Activated T-cell treated with anti-CD3 and anti-CD28 coated beads, Interleukin-2, amount 50 U/mL, for 72 hours (primary cell): ENCODE measurements at places on chromosomes 4 and X.

DNA sequence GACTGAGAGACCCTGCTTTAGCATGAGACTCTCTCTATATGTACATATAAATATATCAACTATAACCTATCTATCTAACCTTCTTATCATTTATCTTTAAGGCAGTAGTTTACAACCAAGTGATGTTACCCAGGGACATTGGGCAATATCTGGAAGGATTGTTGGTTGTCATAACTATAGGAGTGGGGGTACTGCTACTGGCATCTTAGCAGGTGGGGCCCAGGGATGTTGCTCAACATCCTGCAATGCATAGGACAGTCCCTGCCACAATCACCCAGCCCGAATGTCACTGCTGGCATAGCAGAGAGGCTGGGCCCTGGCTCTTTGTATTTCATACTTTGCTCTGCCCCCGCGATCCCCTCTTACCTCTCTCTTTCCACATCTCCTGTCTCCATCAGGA, 397.7 kb downstream of the IL15 start:
- no peak for DNase-seq

DNA sequence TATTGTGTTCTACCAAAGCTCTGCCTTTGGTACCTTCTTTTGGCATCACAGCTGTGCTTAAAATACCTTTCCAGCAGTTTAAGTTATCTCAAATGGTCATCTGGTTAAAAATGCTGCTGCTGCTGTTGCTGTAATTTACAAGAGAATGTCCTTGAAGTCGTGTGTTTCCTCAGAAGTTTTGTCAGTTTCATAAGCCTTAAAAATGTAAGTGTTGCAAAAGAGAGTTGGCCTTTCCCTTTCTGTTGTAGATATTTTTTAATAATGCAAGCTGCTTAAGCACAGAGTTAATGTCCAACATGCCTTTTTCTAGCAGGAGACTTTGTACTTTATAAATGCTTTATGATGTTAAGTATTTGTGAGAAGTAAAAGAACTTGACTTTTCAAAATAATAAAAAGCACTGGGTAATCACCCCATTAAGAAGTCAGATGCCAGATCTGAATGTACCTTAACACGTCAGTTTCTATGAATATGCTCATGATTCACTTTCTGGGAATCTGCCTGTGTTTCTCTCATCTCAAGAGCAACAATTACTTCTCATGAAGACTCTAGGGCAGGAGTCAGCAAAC, 35.3 kb upstream of the TENM3 start:
- no peak for DNase-seq

DNA sequence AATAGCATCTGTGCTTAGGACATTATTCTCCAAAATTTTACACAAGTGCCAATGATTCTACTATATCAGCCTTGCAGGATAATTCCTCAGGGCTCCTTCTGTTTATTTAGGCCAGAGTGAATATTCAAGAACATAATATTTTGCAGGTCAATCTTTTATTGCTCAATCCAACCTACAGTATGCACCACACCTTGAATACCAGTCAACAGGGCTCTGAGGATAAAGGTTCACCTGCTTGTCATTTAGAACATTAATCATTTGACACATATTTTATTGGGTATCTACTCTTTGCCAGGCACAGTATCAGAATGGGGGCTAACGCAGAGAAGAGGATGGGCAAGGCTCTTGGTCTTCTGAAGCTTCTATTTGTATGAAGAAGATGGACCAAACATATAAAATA, 66.2 kb upstream of the SHISA3 start:
- no peak for DNase-seq

DNA sequence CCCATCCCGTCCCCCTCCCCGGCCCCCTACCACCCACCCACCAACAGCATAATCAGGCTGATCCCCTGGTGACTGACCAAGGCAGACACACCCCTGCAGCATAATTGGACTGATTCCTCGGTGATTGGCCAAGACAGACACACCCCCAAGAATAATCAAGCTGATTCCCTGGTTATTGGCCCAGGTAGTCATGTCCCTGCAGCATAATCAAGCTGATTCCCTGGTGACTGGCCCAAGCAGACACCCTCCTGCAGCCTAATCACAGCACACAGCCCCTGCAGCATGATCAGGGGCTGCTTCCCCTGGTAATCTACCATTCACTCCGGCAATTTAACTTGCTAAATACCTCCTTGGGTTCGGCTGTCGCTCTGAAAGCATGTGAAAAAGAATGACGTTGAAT, 47.5 kb upstream of the STS start:
- no peak for DNase-seq

DNA sequence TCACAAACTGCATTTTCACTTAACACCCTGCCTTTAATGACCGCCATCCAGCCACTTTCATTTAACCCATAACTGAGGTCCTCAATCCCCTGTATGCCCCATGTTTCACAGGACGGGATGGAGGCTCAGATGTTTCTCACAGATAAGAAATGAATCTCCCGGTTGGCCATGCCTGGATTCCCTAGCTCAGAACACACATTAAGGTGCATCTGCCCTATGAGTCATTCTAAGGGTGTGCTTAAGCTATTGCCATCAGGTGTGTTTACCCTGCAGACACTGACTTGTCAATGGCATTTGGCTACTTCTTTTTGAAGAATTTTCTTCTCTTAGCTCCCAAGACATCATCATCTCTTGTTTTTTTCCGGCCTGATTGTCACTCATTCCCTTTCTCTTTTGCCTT, 222.6 kb upstream of the SMIM31 start:
- DNase-seq = no peak

- no peak for DNase-seq
Measured at GRCh38 chrX:19183761-19184477, 61.7 kb upstream of the ADGRG2 start.

- no peak for DNase-seq
Measured at GRCh38 chr4:41145571-41146078, 68.7 kb downstream of the APBB2 start.

GRCh38 chrX:155056877-155057792, 13.8 kb downstream of the CMC4 start:
- peak; percentile 44 for DNase-seq

- no peak for DNase-seq
Measured at GRCh38 chr4:36771411-36772153, 473.0 kb upstream of the NWD2 start.

GRCh38 chr4:132493476-132493875, 655.6 kb upstream of the PCDH10 start:
- DNase-seq = no peak

DNA sequence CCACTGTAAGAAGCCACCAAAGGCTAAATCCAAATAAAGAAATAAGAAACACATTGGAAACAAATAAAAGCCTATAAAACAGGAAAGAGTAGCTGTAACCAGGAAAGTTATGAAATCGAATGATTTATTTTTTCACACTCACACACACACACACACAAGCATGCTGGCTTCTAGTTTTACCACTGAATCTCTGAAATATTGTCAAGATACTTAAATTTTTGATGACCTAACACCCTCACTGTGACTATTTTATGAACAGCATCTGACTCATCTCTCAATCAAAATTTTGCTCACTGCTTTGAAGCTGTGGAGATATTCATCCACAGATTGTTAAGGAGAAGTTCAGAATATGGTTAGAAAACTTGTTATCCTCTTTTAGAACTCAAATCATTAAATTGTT, 13.9 kb upstream of the GABRB1 start:
- no peak for DNase-seq

- DNase-seq = no peak
Measured at GRCh38 chrX:65671966-65672365, 4.5 kb downstream of the MSN start.

DNA sequence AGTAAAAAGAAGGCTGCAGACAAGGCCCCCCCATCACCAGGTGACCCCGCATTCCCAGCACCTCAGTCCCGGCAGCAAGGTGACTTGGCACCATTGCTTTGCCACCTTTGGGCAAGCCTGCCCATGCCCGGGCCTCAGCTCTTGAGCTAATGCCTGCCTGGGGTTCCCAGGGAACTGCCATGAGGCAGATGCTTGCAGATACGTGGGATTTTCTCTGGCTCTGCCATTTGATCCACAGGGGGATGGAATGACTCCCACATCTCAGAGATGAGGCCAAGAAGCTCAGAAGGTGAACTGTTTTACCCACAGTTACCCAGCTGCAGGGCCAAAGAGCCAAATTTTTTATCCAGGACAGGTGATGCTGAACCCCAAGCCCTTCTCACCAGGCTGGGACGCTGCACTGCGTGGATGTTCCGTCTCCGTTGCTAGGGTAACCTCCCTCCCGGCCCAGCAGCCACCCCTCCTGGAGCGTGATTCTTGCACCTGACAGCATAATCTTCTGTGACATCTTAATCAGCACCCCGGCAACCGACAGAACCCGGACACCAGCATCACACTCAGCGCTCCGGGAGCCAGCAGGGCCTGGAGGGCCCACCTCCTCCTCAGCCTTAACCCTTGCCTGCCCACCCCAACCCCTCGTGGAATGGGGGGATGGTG, 15.7 kb upstream of the MSX1 start:
- no peak for DNase-seq

DNA sequence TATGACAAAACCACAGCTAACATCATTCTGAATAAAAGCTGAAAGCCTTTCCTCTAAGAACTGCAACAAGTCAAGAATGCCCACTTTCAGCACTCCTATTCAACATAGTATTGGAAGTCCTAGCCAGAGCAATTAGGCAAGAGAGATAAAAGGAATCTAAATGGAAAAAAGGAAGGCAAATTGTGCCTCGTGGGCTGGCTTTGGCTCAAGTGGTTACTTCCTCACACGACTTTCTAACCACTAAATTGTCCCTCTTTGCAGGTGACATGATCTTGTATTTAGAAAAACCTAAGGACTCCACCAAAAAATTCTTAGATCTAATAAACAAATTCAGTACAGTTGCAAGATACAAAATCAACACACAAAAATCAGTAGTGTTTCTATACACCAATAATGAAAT, 57.2 kb downstream of the SCML2 start:
- DNase-seq = no peak

GRCh38 chr4:140719022-140719421, 37.2 kb downstream of the TBC1D9 start:
- DNase-seq = no peak

GRCh38 chr4:185282968-185283367, 73.6 kb downstream of the SNX25 start:
- no peak for DNase-seq

DNA sequence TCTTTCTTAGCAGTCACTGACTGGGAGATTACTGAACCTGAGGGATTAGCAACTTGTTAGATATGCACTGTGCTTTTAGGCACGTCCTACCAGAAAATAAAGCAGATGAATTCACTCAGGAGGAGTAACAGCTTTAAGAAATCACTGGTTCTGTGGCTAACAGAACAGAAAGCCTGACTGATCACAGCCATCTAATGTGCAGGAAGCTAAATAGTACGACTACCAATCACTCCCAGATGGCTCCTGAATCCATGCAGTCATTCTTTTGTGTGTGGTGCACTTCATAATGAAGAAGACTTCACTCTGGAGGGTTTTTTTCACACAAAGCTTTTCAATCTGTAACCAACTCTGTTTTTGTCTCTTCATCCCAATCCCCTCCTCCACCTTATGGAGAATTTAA, 305.3 kb upstream of the INTU start:
- DNase-seq = no peak

GRCh38 chr4:139823345-139823744, 157.7 kb downstream of the MGST2 start:
- DNase-seq = no peak

DNA sequence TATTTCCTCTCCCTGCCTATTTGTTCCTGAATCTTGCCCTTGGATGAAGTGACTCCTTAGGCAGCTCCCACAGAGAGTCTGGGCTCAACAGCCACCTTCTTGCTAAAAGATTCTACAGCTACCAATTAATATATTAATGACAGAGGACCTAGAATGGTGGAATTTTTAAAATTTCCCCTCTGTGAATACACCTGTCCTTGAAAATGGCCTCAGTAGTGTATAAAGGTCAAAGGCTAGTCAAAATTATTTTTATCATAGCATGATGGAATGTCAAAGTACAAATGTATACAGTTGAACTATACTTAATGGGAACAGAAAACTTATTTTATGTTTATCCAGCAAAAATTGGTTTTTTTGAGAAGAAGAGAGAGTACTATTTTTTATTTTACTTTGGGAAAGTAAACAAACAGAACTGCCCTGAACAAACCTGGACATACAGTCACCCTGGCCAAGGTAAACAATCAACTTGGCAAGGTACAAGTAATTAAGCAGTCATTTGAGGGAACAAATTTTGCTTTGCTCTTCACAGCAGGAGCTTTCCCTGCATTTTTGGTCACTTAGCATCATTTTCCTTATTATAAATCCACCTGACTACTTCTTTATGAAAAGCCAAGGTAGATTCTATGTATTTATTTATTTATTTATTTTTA, 250.8 kb downstream of the INPP4B start:
- DNase-seq = no peak

DNA sequence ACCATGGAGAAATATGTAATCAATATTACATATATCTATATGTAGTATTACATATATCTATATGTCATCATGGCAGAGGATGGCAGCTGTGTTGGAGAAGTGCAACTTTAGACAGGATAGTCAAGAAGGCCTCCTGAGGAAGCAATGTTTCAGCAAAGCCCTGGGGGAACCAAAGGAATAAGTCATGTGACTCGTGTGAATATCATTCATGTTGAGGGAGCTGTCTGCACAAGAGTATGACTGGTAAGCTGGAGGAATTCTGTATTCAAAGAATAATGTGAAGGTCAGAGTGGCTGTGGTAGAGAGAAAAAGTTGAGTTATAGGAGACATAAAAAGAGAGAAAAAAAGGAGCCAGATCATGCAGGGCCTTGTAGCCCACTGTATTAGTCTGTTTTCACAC, 92.9 kb upstream of the EDNRA start:
- no peak for DNase-seq

DNA sequence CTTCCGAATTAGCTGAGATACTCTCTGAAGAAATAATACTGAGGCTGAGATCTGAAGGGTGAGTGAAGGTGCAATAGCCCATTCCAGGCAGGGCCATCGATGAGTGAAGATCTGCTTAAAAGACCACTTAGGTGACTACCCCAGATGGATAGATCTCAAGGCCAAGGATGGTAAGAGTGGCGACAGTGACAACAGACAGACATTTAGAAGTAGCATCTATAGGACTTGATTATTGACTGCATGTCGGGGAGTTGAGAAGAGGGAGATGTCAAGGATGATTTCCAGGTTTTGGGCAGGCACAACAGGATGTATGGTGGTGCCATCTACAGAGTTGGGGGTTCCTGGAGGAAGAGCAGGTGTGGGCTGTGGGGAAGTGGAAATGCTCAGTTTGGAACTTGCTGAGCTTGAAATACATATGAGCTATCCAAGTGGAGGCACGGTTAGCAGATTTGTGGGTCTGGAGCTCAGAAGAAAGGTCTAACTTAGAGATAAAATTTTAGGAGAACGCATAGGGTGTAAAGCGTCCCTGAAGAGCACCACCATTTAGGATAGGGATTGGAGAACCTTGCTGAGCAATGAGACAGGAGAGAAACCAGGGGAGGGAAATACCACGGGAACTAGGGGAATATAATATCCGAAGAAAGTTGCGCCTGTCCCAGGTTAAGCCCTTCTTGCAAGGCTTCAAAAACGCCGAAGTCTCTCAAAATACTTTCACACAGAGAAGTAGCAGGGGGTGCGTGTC, 688 bp downstream of the UFSP2 start:
- DNase-seq = no peak

- DNase-seq = peak; percentile 42
Measured at GRCh38 chrX:133921764-133922389, 63.5 kb downstream of the GPC3 start.
